ENCODE measurements at places on chromosomes 4 and X. TPM values are rescaled to one million over a fixed set of nuclear protein-coding genes. Genes with fewer than 3 reads are reported as not detected.
A peak's percentile ranks its signal among the peaks of the same experiment; 100 is the strongest.

HPGD gene
- 37.2 TPM for total RNA-seq

DNA sequence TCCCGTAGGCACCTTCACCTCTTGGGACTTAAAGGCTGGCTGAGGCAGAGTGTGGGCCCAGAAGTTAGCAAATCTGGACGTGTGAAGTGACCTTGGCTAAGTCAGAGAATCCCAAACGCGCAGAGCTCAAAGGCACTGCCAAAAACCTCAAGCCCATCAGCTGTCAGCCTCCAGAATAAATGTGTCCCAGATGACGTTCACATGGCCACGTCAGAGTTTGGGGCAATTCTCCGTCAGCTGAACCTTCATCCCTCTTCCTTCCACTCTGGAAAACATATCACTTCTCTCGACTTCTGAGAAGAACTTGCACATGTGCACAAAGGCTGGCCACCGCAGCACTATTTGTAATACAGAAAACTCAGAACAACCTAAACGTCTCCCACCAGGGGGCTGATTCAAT is 35.7 kb upstream of the APLN start:
- no peak for DNase-seq

GRCh38 chr4:121200795-121201472 is 36.8 kb upstream of the TNIP3 start:
- DNase-seq = no peak

DNA sequence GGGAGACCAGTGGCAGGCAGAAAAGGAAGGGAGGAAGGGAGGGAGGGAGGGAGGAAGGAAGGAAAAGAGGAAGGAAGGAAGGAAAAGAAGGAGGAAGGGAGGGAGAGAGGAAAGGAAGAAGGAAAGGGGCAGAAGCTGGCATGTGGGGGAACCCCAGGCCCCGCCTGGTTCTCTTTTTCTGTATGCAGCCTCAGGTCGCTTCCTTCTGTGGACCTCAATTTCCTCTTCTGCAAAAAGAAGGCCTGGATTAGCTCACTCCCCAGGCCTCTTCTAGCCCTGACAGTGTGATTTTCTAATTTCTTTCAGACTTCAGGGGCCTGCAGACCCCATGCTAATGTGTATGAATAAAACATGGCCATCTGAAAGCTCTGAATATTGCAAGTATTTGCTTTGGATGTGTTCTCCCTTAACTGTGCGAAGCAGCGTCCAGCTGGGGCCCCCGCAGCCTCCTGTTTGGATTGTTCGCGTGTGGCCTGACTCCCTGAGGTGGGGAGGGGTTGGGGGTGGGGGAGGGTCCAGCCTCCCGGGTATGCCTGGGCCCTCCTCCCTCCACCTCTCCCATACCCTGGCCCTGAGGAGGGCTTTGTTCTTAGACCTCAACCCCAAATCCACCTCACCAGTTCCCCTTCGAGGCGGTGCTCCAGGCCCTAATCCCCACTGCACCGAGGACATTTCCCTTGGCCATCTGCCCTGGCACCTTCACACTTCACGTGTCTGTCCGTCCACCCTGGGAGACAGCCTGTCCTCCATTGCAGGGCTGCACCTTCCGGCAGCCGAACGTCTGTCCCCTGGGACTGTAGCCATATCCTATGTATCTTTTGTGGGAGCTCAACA is 199.9 kb upstream of the ATP6AP2 start:
- DNase-seq = no peak

GRCh38 chrX:150849486-150849885 is 49.0 kb downstream of the CD99L2 start:
- no peak for DNase-seq

DNA sequence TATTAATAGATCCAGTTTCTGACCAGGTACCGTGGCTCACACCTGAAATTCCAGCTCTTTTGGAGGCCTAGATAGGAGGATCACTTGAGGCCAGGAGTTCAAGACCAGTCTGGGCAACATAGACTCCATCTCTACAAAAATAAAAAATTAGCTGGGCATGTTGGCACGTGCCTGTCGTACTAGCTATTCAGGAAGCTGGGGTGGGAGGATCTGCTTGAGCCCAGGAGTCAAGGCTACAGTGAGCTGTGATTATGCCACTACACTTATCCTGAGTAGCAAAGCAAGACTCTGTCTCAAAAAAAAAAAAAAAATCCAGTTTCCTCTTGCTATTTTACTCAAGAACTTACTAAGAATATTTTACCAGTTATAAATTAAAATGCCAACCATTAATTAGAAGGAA is 91.7 kb downstream of the SLC10A6 start:
- DNase-seq = no peak

DNA sequence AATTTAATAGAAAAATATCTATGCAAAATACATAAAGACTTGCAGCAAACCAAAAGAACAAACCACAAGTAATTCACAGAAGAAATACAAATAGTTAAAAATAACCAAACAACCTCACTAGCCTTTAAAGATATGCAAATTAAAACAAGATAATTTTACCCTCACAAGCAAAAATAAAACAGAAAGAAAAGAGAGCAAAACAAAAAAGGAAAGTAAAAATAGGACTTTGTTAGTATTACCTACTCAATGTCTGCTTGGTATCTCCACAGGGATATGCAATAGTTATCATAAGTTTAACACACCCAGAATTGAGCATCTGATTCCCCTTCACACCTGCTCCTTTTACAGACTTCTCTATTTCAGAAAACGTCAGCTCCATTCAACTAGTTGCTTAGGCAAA is 737.5 kb upstream of the MAGEB2 start:
- no peak for DNase-seq

TIMM8A gene
- 6.6 TPM for total RNA-seq

GRCh38 chr4:155624478-155624877 is 42.2 kb upstream of the GUCY1A1 start:
- DNase-seq = no peak

- peak; percentile 32 for DNase-seq
Measured at GRCh38 chrX:7055386-7056137, 92.0 kb upstream of the STS start.

- no peak for DNase-seq
Measured at GRCh38 chr4:74534936-74535335, 90.0 kb downstream of the AREG start.

MEPE gene
- not detected for total RNA-seq

DNA sequence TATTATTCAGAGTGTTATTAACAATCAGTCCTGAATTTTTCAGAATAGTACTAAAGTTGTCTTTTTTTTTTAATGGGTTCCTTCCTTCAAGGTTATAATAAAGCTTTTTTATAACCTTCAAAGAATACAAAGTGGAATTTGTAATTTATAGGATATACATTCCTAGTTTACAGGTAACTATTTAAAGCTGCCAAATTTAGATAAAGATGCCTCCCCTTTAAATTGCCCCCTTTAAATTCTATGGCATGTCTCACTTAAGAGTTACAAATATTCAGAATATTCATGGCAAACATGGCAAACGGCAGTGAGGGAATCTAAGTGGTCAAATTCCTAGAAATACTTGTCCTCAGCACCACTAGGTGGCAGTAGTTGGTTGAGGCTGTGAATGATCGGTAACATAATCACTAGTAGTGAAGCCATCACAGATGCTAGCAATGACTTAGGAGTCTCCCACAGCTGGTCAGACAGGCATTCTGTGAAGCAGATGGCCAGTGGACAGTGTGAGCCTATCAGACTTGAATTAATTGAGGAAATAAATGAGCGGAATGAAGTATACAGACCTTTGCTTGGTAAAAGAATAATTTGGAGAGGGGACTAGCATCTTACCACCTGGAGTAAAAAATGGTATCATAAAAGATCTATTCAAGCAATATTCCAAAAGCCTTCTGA is 86.4 kb downstream of the CBR4 start:
- DNase-seq = peak; percentile 65

- DNase-seq = no peak
Measured at GRCh38 chr4:136769717-136770116, 762.6 kb downstream of the PCDH18 start.

GRCh38 chr4:110609044-110609750 is 13.7 kb downstream of the PITX2 start:
- DNase-seq = no peak

DNA sequence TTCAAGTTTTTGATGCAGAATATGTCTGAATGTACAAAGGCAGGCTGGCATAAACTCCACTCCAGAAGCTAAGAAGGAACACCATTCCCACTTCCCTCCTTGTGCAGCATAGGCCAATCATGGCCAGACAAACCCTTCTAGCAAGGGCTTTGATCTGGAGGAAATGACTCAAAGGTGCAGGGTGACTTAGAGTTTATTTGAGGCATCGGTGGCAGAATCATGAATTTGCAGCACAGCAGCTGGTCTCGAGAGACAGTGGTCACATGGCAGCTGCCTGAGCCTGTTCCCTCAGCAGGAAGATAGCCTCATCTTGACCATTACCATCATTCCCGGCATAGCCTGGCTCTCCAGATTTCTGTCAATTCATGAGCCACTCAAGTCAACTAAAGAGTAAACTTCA is 154.5 kb downstream of the ATP10D start:
- no peak for DNase-seq

PWWP3B gene
- total RNA-seq = 5.6 TPM

SPANXN2 gene
- total RNA-seq = not detected

ATP6AP1 gene
- total RNA-seq = 108 TPM

- no peak for DNase-seq
Measured at GRCh38 chr4:13892739-13893105, 265.2 kb upstream of the BOD1L1 start.

- no peak for DNase-seq
Measured at GRCh38 chr4:88008743-88009171, 1.3 kb downstream of the PKD2 start.

DNA sequence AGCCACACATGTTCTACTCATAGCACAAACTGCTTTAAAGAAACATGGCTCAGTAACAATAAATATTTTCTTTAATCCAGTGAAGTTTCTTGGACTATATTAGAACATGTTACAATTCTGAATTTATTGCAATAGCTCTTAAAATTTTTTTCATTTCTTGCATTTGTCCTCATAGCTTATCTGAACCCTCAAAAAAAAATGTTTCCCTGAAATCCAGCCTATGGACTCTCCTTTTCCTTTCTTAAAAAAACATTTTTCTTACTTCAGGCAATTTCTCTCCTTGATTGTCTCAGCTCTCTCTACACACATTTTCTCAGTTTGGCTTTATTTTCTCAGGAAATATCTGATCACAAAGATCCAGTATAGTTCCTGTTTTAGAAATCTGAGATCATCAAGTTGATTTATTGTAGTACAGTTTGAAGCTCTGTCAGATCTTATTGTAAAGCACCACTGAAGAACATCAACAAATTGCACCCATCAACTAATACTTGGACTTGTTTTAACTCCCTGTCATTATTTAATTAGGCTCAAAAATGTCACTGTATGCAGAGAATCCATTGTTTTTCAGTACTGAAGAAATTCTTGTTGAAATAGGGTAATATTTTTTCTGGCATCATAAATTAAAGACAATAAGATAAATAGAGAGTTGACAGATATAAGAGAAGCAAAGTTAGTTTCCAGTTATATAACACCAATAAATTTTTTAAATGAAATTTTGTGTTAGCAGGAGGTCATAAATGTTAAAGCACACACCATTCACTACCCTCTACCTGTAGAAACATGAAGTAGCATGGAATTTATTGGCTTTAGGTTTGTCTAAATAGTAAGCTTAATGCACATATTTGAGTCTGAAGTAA is 317.7 kb downstream of the ARHGAP24 start:
- no peak for DNase-seq

DNA sequence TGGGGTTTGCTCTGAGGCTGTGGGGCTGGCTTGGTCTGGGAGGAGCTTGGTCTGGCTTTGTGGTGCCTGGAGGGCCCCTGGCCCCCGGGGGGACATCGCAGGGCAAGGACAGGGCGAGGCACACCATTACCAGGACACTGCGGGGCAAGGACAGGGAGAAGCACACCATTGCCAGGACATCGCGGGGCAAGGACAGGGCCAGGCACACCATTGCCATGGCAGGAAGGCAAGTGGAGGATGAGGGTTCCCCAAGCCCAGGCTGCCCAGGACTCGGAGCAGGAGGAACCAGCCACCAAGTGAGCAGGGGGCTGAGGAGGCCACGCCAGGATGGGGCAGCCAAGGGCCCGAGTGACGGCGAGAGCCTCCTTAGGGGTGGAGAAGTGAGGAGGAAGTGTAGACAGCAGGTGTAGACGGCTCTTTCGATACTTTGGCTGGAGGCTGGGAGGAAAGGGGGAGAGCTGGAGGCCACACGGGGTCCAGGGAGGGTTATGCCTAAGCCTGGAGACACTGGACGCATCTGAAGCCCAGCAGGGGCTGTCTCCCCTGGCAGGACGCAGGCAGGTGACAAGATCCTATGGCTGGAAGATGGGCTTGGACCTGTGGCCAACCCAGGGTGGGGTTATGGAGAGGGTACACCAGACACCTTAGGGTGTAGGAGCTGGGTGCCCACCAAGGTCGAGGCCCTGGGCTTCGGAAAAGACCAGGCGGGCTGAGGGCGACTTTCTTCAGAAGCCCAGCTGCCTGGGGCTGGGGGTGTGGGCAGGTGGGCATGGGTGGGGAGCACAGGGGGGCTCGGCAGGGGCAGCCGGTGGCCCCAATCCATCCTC is 7.3 kb downstream of the NKX1-1 start:
- DNase-seq = no peak

AFM gene
- total RNA-seq = 0.35 TPM

RHOH gene
- total RNA-seq = 7.9 TPM

MYOZ2 gene
- total RNA-seq = 0.32 TPM

DNA sequence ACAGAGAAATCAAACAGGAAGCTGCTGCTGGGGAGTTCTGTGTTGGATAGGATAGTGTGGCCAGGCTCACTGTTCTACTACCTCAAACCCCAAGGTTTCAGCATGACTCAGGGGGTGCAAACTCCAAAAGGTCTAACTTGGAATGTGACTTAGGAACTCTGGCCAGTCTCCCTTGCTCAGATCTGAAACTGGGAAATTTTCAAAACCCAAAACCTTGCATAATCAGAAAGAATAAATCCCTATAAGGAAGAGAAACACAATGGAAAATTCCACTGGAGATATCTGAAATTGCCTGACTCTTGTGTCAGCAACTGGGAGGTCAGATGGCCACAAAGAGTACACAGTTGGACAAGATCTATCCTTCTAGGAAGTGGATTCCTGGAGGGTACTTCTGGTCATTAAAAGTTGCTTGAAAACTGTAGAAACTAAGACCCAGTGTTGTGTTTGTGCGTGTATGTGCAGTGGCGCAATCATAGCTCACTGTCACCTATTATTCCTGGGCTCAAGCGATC is 58.0 kb downstream of the PPEF2 start:
- DNase-seq = peak; percentile 25
